ENCODE measurements at places on chromosomes 12 and 14.

DNA sequence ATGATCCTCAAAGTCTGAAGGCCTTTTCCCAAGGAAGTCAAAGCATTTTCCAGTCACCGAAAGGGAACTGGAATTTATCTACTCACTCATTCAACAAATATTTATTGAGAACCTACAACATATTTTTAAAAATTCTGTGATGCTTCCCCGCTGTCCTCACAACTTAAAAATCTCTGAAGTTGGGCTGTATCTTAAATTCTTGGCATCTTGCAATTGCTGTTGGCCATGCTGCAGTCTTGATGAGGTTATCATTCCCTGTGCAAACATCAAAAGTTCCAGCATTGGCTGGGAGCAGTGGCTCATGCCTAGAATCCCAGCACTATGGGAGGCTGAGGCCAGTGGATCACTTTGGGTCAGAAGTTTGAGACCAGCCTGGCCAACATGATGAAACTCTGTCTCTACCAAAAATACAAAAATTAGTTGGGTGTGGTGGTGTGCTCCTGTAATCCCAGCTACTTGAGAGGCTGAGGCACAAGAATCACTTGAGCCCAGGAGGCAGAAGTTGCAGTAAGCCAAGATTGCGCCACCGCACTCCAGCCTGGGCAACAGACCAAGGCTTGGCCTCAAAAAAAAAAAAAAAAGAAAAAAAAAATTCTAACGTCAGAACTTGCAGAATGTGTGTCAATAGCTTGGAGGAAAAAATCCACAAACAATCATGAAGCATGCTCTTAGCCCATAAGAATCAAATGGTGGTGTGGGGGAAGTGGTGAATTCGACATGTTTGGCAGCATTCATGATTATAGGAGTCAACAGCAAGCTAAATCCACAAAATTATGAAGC is 34.9 kb downstream of the CCDC177 start:
- no peak for DNase-seq

DNA sequence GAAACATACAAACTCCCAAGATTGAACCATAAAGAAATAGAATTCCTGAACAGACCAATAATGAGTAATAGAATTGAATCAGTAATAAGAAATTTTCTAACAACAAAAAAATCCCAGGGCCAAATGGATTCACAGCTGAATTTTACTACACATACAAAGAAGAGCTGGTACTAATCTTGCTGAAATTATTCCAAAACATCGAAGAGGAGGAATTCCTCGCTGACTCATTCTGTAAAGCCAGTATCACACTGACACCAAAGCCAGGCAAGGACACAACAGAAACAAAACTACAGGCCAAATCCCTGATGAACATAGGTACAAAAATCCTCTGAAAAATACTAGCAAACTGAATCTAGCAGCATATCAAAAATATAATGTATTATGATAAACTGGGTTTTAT is 367.8 kb upstream of the CLEC14A start:
- no peak for DNase-seq

- no peak for DNase-seq
Measured at GRCh38 chr12:19744705-19745218, 305.5 kb downstream of the AEBP2 start.

DNA sequence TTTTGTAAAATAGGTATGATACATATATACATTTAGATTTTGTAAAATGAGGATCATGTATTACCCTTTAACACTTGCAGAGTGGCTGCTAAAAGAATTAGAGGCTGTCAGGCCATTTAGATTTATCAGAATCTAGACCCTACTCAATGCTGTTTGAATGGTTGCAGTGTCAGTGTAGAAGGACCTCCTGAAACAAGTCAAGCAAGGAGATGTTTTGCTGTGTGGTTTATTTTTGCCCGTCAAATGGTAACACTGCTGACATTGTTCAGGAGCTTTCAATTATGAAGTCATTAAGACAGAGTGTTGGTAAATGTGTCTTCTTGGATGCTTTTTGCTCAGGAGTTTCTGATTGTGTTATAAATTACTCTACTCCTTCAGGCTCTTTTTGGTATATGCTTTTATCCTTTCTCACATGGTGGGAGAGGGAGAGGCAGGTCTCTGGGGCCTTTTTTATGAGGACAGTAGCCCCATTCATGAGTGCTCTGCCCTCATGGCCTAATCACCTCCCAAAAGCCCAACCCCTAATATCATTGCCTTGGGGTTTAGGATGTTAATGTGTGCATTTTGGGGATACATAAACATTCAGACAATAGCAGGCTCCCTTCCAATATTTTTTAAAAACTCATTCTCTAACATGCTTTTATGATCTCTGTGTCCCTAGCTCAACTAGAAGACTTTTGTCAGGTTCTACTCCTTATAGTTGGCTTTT is 16.5 kb downstream of the EID3 start:
- DNase-seq, result no peak

GRCh38 chr14:51225751-51226150 is 14.3 kb upstream of the TMX1 start:
- DNase-seq, result no peak

DNA sequence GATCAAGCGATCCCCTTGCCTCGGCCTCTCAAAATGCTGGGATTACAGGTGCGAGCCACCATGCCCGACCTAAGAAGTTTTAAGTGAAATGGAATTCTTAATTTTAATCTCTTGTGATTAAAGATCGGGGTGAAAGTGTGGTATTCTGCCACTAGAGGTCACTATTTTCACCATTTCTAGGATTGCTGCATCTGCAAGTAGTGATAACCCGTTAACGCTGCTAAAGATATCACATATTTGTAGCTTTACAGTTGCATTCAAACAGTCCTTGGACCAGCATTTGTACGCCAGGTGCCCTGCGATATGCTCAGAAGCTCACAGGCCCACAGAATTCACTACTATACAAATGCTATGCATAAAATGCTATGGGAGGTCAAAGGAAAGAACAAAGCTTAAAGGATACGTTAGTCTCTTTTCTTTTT is 19.3 kb downstream of the CCDC62 start:
- no peak for DNase-seq

- peak; percentile 13 for DNase-seq
Measured at GRCh38 chr12:85468356-85469157, 188.5 kb downstream of the ALX1 start.

GRCh38 chr12:118307069-118307954 is 65.4 kb downstream of the TAOK3 start:
- peak; percentile 24 for DNase-seq

- DNase-seq, result no peak
Measured at GRCh38 chr14:69077841-69078240, 75.1 kb downstream of the DCAF5 start.

- DNase-seq, result no peak
Measured at GRCh38 chr14:22928237-22929103, 706 bp downstream of the PRMT5 start.

DNA sequence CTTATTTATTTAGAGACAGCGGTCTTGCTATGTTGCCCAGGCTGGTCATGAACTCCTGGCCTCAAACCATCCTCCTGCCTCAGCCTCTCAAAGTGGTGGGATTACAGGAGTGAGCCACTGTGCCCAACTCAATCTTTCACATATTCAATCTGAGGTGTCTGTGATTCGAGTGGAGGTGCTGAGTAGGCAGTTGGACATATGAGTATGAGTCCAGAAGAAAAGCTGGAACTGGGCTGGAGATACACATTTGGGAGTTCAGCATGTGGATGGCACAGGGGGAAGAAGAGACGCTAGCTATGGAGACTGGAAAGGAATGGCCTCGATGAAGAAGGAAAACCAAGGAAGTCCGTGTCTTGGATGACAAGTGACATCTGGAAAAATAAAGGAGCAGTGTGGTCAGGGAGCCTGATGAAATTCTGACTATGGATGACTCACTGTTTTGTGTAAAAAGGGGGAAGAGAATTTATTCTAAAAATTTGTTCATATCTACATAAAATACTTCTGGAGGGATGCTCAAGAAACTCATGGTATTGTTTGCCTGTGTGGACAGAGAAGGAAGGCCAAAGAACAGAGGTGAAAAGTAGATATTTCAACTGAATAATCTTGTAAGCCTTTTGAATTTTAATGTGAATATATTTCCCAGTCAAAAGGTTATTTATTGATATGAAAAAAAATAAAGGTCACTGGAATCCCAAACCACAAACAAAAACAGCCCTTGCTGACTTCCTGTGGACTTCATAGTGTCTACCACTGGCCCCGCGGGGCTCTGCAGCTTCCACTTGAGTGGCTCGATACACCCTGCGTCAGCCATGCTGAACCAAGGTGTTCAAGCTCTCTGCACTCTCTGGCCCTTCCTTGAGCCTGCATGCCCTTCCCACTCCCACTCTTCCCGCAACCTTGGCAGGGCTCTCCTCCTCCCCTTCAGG is 8.9 kb upstream of the LTA4H start:
- DNase-seq, result no peak

DNA sequence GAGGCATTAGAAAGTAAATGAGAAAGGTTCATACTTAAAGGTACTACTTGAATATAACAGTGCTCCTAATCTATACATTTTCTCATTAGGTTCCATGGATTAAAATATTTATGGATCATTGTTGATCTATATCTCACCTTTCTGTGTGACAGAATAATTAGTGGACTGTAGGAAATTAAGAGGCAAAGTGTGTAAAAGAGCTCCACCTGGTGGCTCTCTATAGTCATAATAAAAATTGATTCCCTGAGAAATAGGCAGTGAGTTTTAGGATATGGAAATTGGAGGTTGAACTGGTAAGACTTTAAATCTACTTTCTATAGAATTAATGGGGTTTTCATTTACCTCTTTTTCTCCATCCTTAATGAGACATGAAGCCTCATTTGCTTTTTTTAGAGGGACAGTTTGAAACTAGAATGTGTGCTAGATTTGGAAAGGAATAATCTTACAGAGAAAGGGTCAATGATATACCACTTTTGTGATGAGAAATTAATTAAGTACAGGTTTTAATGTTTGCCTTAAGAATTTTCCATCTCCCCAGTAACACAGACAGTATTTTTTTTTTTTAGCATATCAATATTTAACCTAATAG is 11.8 kb upstream of the DERA start:
- DNase-seq, result no peak

GRCh38 chr12:29783773-29784666 is at the start of gene TMTC1:
TSS of gene TMTC1 (minus strand) at chr12:29783942. CDS start at chr12:29783751, 191 bp downstream.
- no peak for DNase-seq

DNA sequence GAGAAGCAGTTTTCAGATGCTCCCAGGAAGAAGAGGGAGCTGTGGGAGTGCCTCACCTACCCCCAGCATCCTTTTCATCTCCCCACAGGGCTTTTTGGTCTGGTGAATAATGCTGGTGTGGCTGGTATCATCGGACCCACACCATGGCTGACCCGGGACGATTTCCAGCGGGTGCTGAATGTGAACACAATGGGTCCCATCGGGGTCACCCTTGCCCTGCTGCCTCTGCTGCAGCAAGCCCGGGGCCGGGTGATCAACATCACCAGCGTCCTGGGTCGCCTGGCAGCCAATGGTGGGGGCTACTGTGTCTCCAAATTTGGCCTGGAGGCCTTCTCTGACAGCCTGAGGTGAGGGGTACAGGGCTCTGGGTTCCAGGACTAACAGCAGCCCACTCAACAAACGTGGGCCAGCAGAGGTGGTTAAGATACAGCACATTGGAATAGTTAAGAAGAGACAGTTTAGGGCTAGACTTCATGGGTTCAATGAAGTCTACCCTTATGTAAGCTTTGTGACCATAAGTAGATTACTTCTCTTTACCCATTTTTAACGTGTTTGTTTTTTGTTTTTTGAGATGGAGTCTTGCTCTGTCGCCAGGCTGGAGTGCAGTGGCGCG is 1.5 kb downstream of the RDH5 start:
- DNase-seq, result no peak

DNA sequence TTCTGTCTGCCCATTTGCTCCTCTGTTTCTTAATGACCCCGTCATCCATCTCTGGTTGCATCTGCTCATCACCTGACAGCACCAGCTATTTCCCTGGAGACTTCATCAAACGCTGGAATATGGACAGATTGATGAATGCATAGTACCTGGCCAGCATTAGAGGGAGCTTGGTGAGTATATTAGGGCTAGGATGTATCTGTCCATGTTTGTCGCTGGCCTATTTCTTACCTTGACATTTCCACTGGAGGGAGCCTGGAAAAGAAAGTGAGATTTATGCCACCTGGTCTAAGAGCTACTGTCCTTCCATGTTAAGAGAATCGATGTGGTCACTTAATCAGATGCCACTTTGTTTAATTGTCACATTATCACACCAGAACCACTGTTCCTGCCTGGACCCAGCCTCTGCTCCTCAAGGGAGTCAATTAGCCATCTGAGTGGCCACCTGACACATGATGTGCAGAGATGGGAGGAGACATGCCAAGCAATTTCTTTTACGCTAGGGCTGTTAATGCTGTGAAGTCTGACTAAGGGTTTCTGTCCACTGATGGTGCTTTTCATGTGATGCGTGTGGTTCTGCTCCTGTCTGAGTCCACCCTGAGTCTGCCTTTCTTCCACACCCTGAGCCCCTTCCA is 75.3 kb upstream of the SFSWAP start:
- no peak for DNase-seq

DNA sequence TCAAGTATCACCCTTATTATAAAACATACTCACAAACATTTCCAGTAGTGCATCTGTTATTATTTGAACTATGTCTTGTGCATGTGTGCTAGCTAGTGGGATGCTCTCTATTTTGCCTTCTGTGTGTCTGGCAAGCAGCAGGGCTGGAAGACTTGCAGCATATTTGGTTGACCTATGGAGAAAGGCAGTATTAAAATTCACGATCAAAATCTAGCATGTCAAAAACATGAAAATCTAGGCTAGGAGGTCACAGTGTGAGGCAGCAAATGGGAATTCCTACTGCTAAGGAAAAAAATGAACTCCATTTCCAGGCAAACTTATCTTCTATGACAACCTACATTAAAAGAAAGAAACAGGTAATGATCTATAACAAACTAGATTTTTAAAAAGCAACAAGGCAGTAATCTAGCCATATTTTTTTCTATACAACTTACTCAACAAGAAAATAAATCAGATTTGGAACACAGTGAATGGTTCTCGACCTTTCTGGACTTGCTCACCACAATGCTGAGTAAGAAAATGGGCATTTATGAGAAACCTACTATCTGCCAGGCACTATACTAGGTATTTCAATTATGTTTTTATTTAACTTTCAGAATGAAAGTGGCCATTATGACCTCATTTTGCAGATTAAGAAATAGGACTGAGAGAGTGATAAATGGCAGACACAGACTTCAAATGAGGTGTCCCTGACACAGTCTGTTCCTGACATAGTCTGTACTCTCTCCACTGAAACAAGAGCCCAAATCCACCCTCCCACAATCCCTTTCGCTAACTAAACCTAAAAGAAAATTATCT is 96.8 kb downstream of the TXNDC16 start:
- no peak for DNase-seq

GRCh38 chr12:51098611-51099010 is 15.2 kb upstream of the CSRNP2 start:
- DNase-seq, result no peak

GRCh38 chr14:44135972-44136371 is 371.1 kb downstream of the FSCB start:
- no peak for DNase-seq
